ELF-1 (cell line): ENCODE measurements at places on chromosomes 11 and 22.

DNA sequence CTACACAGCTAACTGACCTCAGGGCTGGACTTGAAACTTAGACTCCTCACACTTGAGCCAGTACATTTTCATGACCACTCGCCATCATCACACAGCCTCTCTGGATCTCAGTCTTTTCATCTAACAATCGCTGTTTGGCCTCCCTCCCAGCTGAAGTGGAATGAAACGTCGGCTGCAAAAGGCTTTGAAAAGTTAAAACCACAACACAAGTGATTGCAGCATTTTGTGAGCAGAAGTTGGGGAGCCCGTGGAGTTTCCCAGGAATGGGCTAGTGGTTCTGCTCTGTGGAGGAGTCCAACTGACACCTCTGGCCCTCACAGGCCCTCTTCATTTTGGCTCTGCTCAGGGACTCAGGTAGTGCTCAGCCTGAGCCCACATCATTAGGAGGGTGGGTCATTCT is 35.9 kb upstream of the TRIM29 start:
- DNase-seq = no peak

- no peak for DNase-seq
Measured at GRCh38 chr11:85977751-85978160, 91.1 kb downstream of the PICALM start.

- no peak for DNase-seq
Measured at GRCh38 chr11:73391665-73392064, 15.5 kb downstream of the RELT start.

DNA sequence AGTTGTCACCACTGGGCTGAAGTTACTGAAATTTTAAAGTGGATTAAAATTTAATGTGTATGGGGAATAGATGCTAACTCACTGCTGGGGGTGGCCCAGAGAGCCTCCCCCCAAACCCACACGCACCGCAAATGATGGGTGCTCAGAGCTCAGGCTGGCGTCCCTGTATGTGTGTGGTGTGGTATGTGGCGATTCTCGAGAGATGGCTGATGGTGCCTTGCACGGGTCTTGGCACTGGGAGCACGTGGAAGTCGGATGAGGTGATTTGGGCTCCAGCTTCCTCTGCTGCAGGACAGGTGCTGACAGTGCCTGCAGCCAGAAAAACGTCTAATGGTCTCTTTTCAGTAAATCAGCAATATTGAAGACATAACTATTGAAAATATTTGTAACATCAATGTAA is 1473.3 kb downstream of the TBC1D22A start:
- no peak for DNase-seq

DNA sequence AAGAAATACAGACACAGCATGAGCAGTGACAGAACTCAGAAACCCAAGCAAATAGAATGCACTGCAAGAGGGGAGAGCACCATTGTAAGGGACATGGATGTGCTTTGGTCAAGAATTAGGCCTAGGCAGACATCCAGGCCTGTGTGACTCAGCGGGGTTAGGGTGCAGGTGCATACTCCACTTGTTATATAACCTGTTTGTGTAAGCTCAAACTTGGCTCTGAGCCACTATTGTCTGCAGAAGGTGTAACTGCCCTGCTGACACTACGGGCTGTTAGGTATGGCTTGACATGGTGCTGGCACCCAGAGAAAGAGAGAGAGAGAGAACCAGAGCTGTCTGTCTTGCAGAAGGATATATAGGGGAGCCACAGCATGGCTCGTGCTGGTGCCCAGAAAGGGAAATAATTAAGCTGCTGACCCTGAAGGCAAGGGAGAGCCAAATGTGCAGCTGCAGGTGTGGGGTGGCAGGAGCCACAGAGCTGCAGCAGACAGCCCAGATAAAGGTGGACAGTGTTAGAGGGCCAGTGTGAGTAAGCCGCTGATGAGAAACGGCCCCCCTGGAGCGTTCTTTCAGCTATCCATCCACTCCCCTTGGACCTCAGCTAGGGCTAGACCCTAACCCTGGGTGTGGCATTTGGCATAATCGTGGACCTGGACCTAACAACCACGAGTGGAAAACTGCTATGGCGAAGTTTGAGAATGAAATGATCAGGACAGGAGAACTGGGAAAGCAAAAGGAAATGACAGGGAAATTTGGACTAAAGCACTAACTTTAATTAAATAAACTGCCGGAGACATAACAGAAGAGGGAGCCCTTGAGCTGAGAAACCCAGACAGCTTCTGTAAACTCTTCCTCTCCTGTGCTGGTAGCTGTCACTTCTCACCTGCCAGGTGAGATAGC is 253.0 kb upstream of the CCDC179 start:
- peak; percentile 30 for DNase-seq

DNA sequence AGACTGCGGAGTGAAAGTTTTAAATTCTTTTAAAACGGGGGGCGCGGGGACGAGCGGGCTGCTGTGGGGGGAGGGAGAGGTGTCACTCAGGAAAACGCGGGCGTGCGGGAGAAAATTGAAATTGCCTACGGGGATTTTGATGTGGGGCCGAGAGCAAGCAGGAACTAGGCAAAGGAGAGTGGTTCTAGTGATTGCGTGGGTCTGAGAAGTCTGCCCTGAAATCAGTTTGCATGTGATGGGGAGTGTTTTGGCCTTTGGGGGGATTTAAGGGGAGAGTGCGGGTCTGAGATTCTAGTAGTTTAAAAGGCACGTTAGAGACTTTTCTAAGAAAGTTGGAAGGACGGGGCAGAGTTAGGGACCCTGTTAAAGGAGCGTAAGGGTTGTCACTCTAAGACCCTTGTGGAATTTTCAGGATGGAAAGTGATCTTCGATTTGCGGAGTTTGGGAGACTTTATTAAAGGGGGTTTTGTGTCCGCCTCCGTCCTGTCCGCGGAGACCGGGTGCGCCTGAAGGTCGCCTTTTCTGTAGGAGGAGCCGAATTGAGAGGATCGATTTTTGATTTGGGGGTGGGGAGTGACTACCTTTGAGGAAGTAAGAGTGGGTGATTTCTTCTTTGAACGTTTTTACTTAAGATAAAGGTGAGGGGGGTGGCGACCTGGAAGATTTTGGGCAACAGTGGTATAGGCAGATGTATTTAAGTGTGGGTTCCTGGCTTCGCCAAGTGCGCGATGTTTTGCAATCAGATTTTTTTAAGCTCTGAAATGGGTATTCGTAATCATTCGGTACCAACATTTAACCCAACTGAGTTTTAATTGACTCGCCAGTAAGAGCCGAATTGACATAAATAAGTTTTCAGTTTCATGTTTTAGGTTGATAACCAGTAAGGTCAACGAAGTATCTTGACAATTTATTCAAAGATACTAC is 1.1 kb downstream of the EED start:
- DNase-seq = peak; percentile 48

DNA sequence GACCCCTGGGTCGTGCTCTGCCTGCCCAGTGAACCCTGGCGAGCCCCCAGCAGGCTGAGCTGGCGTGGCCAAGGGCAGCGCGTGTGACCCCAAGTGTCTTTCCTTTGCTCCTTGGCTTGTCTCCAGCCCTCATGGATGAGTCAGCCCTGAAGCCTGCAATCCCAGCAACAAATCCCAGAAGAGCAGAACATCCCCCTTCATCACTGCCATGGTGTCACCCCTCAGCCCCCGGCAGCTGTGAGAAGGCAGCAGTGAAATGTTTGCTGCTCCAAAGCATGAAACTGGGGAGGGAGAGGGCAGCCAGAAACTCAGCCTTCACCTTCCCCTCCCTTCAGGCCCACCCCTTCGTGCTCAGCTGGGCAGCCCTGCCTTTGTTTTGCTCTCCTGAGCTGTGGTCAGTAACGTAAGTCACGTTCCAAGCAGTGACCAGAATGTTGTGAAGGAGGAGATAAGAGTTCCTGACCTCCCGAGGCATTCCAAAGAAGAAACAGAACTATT is 29.8 kb downstream of the ADAMTS15 start:
- peak; percentile 77 for DNase-seq

GRCh38 chr11:3215346-3216026 is 3.1 kb downstream of the MRGPRG start:
- no peak for DNase-seq

DNA sequence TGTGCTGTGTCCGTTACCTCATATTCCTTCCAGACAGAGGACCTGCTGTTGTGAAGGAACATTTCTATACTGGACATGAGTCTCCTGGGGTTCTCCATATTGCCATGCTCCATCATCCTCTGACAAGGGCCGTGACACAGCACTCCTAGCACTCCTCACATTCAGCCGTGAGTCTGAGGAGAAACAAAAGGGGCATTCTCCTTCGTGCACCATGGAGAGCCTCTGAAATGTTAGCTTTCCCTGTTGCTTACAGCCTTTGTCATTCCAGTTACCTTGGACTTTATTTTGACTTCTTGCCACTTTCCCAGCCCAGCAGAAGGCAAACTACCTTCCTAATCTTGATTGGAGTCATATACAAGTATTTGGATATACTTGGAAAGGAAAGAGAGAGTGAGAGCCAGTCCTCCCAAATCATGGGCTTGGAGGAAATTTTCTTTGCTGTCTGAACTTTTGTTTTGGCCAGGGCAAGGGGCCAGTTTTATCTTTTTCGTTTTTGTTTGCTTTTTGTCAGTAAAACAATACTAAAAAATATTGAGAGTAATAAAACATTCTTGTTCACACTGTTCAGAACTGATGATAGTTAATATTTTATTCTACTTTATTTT is 29.1 kb upstream of the TECTA start:
- peak; percentile 46 for DNase-seq

GRCh38 chr11:1447845-1448825 is 38.4 kb downstream of the MOB2 start:
- peak; percentile 43 for DNase-seq

GRCh38 chr22:40922484-40923303 is 28.5 kb upstream of the RBX1 start:
- DNase-seq = peak; percentile 6

DNA sequence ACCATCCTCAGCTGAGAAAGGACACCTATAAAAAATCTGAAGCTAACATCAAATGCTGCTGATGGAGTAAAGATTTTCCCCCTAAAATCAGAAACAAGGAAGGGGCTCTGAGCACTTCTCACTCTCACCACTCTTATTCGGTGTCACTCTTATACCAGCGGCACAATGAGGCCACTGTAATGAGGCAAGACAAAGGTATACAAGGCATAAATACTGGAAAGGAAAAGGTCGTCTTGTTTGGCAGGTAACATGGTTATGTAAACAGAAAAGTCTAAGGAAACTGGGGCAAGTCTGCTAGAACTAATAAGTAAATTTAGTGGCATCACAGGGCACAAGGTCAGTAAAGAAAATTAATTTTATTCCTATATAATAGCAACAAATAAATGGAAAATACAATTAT is 8.1 kb upstream of the MOB2 start:
- no peak for DNase-seq

- DNase-seq = no peak
Measured at GRCh38 chr11:64400102-64400501, 41.1 kb downstream of the RPS6KA4 start.

DNA sequence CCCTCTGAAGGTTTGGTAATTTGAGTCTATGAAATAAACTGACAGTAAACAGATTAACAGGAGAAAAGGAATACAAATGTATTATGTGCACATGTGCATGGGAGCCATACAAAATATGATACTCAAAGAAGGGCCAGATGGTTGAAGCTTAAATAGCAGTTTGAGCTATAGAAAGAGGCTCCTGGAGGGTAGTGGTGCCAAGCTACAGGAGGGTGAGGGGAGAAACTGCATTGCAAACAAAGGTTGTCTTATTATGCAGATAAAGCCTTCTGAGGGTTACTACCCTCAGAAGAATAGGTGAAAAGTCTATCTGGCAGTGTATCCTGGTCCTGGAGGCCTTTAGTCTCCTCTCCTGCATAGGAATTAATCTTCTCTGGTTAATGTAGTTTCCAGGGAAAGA is 267.3 kb upstream of the MPPED2 start:
- no peak for DNase-seq

DNA sequence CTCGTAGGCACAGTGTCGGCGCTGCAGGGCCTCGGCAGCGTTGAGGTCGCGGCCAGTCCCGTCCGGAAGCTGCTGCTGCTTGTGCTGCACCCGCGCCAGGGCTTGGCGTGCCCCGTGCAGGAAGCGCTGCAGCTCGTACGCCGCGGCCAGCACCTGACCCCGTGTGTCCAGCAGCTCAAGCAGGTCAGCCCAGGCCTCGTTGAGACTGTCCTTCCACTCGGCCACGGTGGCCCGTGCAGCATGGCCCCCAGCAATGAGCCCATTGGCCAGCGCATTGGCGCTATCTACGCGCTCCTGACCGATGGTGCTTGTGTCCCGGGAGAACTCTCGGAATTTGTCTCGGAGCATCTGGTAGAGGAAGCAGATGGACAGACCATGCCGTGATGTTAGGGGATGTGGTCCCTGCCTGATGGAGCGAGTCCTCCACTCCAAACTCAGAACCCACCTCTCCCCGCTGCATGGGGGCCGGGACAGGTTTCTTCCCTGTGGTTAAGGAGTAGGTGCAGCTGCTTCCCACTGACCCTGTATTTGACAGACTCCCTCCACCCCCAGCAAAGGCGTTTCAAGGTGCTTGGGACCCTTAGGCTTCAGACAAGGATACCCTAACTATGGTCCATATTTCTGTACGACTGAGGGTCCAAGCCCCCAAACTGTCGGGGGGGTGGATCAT is 13.8 kb upstream of the RBM4B start:
- DNase-seq = no peak

DNA sequence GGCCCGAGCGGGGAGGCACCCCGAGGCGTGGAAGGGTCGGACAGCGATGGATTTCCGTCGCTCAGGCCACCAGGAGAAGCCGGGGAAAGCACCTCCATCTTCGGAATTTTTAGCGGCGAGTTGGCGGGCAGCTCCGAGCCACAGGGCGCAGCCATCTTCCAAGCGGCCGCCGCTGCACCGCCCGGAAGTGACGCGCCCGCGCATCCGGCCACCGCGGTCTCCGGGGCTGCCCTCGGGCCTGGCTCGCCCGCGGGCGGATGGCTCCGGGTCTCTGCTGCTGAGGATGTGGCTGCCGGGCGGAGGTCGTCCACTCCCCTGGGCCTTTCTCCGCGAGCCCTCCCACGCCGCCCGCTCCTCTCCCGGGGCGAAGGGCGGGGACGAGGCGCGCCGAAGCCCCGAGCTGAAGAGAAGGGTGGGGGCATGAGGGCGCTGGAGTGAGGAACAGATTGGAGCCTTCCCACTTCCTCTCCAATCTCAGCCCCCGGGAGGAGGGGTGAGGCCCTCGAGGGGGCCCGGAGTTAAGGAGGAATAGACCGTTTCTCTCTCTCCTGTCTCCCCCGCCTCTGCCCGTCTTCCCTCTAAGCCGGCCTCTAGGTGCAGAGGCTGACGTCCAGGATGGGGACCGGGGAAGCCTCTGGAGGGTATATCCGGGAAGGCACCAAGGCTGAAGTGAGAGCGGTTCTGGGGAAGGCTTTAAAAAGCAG is at the start of gene MSANTD2:
MSANTD2 (minus strand) TSS at position 181 of the 704 bp plus-strand sequence; CDS start at position 155, 26 bp downstream.
- peak; percentile 86 for DNase-seq

- DNase-seq = no peak
Measured at GRCh38 chr11:120058931-120059330, 79.0 kb downstream of the TRIM29 start.

DNA sequence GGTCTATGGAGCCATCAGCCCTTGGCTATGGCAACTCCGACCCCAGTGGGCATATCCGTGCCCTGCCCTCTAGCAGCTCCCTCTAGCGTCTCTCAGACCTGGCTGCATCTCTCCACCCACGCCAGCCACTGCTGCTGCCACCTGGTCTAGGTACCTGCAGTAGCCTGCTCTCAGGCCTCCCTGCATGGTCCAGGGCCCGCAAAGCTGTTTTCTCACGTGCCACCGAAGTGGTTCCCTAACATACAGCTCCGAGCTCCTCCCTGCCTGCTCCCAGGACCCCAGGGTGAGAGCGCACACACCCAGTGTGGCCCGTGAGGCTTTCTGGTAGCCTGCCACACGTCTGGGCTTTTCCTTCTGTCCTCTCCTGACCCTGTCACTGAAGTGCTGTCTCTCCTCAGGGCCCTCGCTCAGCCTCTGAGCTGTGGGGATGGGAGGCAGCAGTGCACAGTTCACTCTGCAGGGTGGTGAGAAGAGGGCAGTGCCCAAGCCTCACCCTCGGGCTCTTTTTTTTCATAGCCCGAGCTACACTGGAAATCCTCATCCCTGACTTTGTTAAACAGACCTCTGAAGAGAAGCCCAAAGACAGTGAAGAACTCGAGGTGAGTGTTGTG is 14.3 kb downstream of the DGCR8 start:
- DNase-seq = no peak
